ENCODE measurements at places on chromosomes 2 and 18.

- no peak for DNase-seq
Measured at GRCh38 chr2:86671337-86671981, 47.8 kb upstream of the RNF103 start.

DNA sequence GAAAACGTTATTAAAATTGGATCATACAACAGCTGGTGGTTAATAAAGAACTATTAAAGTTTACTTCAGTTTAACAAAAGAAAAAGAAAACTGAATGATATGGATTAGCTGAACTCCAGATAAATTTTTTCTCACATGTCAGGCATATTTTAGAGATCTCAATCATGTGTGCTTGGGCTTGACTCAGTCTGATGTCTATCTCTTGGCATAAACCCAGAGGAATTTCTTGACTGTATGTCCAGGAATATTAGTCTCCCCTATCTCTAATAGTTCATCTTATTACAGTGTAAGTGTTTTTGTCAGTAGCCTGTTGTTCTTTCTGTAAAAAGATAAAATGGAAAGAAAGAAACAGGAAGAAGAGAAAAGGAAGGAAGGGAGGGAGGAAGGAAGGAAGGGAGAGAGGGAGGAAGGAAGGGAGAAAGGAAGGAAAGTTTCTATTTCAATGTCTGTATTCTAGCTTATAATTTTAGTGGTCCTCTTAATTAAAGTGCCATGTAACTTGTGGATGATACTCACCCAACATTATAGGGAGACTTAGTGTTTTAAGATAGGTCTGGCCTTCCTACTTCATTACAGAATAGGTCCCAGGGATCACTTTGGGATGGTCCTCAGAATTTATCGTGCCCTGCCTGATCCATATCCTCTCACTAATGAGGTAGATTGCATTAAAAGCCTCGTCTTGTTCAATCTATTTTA is 99.7 kb upstream of the UGP2 start:
- DNase-seq = no peak

- DNase-seq = no peak
Measured at GRCh38 chr2:46306988-46307655, 9.9 kb downstream of the EPAS1 start.

DNA sequence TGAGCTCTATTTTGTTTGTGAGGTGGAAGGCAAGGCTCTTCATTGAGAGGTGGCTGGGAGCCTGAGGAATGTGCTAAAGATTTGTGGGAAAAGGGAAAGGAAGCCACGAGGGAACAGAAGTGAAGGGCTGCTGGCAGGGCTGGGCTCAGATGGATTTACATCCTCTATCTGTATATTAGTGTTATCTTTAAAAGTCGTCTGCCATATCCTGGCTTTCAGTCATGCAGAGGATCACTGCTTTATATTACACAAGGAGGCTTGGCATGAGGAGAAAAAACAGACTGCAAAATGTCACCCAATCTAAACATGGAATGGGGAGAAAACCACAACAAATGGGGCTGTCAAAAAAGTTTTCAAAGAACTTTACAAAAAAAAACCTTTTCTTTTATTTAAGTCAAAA is 434.4 kb downstream of the HRH4 start:
- DNase-seq = no peak

DNA sequence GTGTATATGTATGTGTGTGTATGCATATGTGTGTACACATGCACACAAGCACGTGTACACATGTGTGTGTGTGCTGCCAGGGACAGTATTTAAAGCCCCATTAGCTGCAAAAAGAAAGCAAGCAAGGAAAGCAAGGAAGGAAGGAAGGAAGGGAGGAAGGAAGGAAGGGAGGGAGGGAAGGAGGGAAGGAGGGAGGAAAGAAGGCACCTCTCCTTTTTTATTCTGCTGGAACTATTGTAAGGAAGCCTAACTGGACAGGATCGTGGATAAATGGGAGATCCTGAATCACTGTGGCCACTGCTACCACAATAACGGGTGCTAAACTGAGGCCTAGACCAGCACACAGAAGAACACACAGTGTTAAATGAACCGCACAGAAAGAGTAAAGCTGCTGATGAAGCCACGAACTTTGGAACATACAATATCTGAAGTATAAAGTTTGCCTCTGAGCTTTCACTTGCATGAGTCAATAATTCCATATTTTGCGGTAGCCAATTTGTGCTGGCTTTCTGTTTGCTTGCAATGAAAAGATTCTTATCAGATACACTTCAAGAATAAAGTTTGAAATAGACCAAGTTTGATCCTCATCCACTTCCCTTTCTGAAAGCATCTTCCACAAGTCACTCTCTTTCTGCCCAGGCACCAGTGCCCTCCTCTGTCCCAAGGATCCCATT is 15.5 kb downstream of the CACNB4 start:
- DNase-seq = no peak

DNA sequence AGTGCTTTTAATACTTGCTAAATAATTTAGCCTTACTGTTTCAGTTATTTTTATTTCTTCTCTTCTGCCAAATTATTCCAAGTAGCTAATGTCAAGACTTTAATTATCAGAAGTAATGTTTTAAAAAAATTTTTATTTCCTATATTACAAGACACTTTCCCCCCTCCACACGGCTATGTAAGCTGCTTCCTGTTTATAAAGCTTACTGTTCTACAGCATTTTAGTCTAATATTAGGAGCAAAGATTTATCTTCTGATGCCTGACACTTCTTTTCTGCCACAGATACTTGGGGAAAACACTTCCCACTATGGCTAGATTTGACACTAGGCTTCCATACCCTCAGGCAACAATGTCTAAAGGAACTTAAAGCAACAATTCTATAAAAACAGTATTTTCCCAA is 62.3 kb downstream of the ROCK1 start:
- no peak for DNase-seq

GRCh38 chr18:11728249-11728648 is 39.2 kb downstream of the GNAL start:
- no peak for DNase-seq

DNA sequence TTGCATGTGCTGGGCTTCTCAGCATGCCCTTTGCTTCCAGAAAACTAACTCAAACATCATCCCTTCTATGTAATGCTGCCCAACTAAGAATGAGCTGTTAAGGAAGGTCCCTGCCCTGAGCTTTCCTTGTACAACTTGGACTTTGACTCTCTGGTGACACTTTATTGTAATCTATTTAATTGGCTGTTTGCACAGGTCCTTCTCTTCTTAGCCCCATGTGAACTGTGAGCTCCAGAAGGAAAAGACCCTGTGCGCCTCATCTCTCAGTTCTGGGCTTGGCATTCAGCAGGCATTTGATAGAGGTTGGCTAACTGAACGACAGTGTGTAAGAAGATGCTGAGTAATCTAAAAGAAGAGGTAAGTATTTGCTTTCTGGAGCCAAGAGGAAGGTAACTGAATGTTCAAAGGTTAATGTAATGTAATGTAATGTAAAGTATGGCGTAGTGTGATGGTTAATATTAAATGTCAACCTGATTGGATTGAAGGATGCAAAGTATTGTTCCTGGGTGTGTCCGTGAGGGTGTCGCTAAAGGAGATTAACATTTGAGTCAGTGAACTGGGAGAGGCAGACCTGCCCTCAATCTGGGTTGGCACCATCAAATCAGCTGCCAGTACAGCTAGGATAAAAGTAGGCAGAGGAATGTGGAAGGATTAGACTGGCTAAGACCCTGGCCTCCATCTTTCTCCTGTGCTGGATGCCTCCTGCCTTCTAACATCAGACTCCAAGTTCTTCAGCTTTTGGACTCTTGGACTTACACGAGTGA is 60.8 kb upstream of the CCDC195 start:
- DNase-seq = no peak

- DNase-seq = no peak
Measured at GRCh38 chr2:21407851-21408250, 284.1 kb downstream of the TDRD15 start.

DNA sequence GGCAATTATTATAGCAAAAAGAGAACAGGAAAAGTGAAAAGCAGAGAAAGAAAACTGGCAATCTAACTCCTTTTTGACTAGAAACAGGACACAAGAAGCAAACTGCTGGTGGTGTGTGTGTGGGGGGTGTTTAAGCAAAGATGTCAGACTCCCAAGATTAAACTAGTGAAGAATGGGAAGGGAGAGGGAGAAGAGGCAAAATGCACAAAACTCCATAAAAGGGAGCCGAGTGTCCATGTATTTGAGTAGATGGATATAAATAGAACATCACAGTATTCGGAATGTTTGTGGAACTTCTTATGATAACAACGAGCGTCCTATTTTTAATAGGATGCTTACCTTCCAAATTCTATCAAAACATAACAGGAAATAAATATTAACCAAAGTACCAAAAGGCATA is 179.8 kb upstream of the TRIB2 start:
- DNase-seq = no peak

Data from AG09319 (cell line).